ENCODE measurements at places on chromosomes 5 and 9.

- DNase-seq: no peak
Measured at GRCh38 chr5:171437286-171437821, 17.9 kb downstream of the FGF18 start.

GRCh38 chr9:81686614-81687520 is 2.5 kb downstream of the TLE1 start:
- peak; percentile 36 for DNase-seq

GRCh38 chr5:83715236-83716065 is 5.2 kb downstream of the HAPLN1 start:
- no peak for DNase-seq

DNA sequence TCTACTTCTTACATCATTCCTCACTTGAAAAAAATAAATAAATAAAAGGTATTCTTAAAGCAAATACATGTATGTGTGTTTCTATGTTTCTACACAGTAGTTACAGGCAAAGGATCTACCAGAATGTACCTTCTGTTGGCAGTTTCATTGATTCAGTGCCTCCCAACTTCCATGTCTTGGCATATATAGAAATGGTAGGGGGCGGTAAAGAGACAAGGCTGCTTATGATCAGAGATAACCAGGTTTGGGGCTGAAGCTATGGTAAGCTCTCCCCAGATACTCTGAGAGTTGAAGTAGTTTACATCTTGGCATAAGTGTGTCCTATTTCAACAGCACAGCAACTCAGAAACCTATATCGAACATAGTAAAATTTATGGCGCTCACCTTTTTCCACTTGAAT is 1075.4 kb upstream of the C9orf72 start:
- no peak for DNase-seq

DNA sequence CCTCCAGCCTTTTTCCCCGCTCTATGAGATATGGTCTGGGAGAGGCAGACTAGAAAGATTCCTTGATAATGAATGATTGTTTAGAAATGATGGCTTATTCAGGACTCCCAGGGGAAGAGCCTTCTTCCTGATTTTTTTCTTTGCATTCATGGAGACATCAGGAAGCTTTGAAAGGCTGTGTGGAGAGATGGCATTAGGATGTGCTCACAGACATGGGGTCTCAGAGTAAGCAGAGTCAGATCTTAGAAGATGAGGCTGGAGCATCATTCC is 37.1 kb downstream of the PPARGC1B start:
- no peak for DNase-seq

DNA sequence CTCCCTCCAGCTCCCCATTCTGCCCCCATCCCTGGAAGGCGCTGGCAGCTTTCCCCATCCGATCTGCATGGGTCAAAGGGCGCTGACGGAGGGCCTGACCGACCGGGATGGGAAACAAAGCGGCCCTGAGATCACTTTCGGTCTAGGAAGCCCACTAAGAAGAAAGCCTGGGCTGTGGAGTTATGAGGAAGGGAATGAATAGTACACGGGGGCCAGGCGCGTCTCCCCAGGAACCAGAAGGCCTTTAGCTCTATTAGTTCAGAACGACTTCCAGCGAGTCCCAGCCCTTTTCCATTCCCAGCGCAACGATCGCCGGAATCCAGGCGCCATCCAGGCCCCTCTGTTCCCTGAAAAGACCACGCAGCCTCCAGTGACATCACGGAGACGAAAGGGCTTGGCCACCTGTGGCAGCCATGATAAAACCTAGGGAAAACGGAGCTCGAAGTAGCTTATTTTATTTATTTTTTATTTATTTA is 70.1 kb upstream of the CCDC180 start:
- no peak for DNase-seq

DNA sequence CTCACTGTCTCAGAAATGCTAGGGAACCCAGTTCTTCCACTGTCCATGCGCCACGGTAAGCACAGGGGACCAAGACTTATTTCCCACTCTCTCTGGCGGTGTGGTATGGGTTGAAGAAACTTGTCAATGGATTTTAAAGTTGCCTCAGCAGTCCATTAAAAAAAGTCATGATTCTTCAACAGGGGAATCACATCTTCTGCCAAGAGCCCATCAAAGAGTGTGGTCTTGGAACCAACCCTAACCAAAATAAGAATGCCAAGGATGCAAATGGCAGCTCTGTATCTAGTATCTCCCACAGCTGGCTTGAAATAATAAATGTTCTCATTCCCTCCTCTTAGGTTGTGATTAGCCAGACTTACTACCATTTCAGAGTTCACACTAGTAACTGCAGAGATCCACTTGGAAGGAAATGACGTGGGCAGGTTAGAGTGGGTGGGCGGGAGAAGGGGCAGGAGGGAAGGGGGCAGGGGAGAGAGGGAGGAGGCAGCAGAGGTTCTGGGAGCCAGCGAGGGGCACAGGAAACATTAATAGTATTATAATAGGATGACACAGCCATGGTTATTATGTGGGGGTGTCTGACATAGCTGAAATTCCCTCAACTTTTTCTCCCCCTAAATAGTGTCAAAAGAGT is 17.6 kb downstream of the PTCH1 start:
- DNase-seq: no peak

GRCh38 chr5:146440870-146441495 is 6.2 kb upstream of the TCERG1 start:
- no peak for DNase-seq

DNA sequence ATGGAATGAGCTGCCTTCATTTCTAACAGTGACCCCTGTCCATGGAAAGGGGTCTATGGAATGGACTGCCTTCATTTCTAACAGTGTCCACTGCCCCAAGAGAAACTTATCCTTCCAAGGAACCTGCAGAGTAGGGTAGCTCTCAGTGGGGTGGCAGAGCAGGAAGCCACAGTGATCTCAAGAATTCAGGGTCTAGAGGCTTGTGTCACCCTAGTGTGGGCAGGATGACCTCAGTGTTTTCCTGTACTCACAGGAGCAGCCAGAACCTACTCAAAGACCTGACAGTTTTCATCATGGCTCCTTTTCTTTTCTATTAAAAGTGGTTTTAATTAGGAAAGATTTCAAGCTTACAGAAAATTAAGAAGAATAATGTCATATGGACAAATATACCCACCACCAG is 27.5 kb downstream of the SEC61B start:
- no peak for DNase-seq

- DNase-seq: no peak
Measured at GRCh38 chr5:10912435-10912834, 151.4 kb upstream of the DAP start.

GRCh38 chr5:139138809-139139208 is 59.4 kb downstream of the SIL1 start:
- no peak for DNase-seq

DNA sequence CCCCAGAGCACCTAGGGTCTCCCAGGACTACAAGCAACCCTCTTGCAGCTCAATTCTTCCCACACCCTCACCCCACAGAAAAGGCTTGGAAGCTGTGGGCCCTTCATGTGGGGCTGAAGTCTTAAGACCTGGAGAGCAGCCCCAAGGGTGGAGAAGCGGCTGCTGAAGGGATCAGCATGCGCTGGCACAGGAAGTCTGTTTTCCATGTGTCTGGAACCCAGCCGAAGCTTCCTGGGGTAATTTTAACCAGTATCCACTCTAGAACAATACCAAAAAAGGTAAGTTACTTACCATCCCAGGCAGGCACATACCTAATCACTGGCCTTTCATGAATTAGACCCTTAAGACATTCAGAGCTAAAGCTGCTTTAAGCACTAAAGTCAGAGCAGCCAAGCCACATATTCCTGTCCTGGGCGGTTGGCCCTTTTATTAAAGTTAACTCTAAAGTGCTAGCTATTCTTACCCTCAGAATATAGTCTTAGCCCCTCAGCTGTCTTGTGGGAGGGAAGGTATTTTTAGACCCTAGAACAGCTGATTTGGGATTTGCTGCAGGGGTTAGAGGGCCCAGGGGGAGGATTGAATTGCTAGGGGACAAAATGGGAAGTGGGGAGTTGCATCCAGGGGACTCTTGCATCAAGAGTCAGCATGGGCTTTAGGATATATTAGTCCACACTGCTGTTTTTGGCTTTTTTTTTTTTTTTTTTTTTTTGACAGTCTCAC is 6.9 kb downstream of the IL17B start:
- DNase-seq: no peak

DNA sequence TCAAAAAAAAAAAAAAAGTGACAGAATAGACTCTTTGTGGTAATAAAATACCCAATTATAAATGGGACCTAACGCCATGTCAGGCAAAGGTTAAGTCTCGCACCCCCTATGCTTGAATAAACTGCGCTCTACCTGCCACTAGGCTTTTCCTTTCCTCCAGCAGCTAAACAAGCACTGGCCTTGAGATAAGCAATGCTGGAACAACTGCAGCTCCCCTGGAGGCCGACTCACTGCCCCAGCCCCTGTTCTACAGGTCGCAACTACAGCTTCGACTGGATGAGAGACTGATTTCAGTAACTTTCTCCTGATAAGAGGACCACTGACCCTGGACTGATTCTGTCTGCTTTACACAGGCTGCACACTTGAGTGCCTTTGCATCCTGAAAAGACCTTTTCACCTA is 210.2 kb downstream of the HSPA4 start:
- DNase-seq: no peak

DNA sequence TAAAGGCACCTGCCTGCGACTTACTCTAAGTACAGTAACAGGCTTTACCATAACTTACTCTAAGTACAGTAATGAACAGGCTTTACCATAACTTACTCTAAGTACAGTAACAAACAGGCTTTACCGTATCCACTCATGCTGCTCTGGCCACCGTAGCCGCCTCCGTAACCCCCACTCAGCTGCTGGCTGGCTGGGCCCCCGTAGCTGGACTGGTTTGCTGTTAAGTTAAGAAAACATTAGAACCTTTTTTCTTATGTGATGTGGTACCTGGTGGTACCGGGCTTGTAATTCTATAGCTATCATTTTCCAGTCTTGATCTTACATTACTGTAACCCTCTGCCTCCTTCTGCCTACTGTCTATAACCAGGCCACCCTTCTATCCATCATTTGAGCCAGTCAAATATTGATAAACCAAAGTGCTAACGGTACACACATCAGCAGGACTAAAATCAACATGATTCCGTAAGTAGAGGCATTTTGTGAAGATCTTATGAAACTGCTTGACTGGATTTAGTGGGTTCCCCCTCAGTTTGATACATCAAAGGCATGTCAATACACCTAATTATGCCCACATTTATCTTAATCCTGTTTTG is 7.4 kb downstream of the HNRNPH1 start:
- no peak for DNase-seq

GRCh38 chr5:176381979-176382378 is 6.4 kb downstream of the NOP16 start:
- DNase-seq: no peak

DNA sequence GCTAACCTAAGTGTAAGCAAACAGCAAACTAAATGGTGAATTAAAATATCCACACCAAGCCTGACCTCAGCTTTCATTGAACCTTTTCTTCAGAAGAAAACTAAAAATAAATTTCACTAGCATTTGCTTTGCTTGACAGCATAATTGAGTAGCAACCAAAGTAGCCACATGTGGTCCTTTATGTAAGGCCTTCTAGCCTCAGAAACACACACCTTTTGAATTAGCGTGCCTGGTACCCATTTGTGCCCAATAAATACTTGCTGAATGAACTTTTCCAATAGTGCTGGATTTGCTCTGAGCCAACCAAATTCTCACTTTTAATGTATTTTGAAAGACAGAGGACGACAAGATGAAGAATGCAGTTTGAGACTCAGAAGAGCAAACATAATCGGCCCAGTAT is 2.1 kb upstream of the NIPBL start:
- DNase-seq: no peak

DNA sequence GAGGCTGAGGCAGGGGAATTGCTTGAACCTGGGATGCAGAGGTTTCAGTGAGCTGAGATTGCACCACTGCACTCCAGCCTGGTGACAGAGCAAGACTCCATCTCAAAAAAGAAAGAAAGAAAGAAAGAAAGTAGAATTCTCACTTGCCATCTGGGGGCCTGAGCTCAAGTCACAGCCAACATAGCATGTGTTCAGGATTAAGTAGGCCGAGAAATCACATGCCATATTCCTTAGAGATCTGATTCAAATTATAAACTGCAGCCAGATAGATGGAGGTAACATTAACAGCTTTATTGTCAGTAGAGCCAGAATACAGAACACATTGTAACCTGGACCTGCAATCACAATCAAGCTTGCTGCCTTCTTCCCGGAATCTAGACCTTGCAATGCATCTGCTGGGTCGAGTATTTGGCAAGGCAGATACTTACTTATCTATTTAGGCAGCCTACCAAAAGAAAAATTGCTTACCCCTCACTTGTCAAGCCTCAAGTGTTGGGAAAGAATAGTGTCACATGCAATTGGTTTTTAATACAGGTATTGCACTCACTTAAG is 173.7 kb downstream of the CPLANE1 start:
- DNase-seq: no peak

- DNase-seq: no peak
Measured at GRCh38 chr5:179817890-179818745, 2.6 kb upstream of the SQSTM1 start.

GRCh38 chr5:68445257-68446069 is 229.9 kb downstream of the PIK3R1 start:
- no peak for DNase-seq

DNA sequence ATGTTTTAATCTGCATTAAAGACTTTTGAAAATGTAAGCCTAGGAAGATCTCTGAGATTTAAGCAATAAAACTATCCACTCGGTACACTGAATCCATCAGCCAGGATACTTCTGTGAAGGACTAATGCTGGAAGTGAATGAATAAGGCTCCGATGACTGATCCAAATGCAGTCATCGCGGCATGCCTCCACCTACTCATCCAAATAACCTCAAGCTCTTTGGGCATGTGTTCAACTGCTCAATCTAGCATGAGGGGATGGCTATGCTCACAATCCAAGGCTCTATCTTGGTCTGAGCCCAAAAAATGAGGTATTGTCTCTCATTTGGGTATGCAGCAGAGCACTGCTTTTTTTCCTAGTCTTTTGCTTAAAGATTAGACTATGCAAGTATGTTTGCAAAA is 19.2 kb downstream of the MARCHF3 start:
- DNase-seq: no peak

GRCh38 chr5:113065626-113066025 is 89.0 kb downstream of the DCP2 start:
- DNase-seq: no peak

DNA sequence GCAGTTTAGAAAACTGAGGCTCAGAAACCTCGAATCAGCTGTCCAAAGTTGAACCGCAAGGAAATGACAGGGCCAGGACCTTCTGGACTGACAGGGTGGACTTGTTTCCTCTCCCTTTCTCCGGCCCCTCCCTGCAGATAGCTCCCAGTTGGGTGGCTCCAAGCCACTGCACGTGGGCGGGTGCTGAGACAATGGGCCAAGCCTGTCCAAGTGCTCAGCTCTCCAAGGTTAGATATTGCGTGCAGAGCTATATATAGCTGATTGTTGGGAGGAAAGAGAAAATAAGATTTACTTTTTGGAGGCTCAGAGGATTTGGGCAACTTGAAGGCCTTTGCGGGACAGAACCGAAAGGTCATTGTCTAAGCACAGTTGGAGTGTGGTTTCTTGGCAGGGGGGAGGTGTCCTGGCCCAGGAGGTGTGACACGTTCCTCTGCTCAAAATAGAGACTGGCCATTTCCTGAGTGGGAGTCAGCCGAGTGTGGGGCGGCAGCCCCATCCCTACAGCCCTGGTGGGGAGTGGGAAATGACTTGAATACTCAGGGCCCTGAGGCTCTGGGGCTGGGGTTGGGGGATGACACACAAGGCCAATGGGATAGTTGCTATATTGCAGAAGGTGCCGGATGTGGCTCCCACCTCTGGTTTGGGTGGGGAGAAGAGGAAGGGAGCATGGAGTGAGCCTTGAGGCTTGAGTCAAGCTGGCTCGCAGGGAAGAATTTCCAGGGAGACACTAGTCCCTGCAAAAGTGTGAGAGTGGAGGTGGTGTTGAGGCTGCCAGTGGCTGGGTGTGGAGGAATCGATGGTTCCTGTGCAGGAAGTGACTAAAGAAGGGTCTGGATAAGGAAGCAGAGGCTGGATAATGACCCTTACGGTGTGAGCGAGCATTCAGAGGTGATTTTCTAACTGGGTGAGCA is 44.4 kb upstream of the SMAD5 start:
- no peak for DNase-seq
